Stimulated activated CD8-positive, alpha-beta memory T cell treated with anti-CD3 and anti-CD28 coated beads, Interleukin-7, amount 100 ng/mL, for 1 hour (primary cell): ENCODE measurements at places on chromosomes 3 and 15.

DNA sequence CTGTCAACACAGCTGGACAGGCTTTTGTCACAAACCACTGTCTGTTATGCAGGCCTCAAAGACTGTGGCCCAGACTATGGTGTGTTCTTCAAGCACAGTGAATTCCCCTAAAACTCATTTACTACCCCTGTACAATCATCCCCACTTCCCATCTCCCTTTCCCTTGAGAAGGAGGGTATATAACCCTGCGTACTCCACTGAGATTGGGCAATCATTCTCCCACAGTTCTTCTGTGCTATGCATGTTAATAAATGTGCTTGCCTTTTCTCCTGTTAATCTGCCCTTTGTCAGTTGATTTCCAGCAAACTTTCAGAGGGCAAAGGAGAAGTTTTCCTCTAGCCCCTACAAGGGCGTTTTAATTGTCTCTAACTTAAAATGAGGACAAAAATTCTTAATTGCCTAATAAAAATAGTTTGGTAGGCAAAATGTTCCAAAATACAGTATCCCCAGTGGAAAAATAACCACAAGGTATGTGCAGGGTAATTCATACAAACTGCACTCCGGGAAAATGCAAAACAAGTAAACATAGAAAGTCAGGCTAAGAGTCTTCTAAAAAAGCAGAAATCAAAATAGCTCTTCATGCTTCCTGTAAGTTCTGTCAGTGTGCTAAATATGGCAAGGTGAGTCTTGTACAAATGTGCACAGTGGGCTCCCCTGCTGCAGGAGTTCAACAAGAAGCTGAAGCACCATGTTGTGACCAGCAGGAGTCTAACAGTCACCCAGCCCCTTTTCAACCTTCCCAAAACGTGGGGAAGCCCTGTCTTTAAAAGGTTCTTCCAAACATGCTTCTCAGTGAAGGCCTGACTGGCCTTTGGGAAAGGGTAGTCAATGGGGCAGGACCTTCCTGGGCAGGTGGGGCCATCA, 10.2 kb downstream of the ATP10A start:
- no peak for DNase-seq

- no peak for DNase-seq
These were observed 105.8 kb downstream of the FNDC3B start for GRCh38 chr3:172145031-172145686.

DNA sequence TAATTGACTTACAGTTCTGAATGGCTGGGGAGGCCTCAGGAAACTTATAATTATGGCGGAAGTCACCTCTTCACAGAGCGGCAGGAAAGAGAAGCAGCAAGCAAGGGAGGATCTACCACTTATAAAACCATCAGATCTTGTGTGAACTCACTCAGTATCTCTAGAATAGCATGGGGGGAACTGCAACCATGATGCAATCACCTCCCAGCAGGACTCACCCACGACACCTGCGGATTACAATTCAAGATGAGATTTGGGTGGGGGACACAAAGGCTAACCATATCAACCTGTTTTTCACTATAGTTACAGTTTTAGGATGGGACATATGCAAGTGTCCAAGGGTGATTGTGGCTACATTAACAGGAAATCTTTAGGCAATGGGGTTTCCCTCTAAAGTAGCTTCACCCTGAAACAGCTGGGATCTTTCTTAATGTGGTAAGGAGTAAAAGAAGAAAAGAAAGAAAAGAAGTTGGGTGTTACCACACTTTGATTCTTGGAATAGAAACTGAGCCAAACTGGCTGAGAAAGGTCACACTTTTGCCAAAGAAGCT, 453.8 kb downstream of the OTOL1 start:
- no peak for DNase-seq

DNA sequence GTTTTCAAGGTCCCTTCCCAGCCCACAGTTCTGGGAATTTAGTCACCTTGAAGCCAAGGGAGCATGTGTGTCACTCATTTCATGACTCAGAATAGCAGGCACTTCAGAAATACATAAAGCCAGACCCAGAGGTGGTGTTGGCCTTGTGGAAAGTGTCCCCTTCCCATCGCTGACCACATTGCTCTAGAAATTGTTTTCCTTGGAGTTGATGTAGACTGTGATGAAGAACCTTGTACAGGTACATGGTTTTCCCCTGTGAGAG, 158.8 kb downstream of the SLCO3A1 start:
- no peak for DNase-seq
